ENCODE measurements at places on chromosomes 1 and 21.

DNA sequence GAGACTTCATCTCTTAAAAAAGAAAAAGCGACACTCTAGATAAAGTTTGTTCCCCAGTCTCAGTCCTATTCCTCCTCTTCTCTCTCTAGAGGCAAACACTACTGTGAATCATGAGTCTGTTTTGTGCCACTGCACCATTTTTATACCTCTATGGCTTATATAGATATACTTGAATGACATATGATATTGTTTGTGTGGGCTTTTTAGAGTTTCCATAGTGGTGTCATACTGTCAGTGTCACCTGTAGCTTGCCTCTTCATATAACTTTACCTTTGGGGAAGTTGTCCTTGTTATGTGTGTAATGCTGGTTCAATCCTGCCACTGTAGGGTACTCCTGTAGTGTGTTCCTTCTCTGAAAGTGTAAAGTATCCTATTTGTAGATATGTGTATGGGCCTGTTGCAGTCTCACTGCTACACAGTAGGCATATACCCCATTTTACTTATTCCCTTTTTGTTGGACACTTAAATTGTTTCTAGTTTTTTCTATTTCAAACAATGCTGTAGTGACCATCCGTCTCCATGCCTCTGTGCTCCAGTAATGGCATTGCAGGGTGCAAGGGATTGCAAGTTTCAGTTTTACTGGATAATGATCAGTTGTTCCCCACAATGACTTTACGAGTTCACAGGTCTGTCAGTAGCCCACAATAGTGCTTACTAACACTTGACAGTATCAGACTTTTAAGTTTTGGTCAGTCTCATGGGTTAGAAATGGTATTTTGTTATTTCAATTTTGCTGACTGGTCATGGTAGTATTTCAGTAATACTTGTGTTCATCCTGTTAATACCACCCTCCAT is 2.7 kb downstream of the PRMT2 start:
- no peak for DNase-seq

DNA sequence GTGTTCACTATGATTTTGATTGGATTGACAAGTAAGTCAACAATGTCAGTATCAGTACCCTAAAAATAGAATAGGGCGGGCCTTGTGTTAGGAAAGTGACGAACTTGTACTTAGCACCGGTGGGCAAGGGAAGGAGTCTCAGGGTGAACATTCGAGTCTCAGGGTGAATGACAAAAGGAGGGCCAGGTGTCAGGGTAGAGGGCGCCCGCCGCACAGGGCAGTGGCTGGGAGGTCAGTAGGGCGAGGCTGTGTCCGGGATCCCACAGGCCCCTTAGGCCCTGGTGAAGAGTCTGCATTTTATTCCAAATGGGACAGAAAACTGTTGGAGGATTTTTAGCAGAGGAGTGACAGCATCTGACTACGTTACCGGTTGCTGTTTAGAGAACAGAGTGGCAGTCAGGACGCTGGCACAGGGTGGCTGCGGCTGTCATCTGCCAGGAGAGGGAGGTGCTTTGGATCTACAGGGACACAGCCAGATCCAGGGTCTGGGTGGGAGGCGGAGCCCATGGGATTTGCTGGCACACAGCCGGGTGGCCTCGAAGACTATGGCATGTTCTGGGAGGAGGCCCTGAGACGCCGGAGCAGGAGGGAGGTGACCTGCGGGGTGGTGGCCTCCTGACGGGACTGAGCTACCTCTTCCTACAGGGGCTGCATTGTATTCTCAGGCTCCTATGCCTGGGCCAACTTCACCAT is 11.0 kb downstream of the AGTRAP start:
- no peak for DNase-seq

- DNase-seq: peak; percentile 3
Observed at GRCh38 chr1:90045853-90046563, 51.1 kb downstream of the ZNF326 start.

- no peak for DNase-seq
Observed at GRCh38 chr1:15444468-15445389, 6.5 kb downstream of the CTRC start.

DNA sequence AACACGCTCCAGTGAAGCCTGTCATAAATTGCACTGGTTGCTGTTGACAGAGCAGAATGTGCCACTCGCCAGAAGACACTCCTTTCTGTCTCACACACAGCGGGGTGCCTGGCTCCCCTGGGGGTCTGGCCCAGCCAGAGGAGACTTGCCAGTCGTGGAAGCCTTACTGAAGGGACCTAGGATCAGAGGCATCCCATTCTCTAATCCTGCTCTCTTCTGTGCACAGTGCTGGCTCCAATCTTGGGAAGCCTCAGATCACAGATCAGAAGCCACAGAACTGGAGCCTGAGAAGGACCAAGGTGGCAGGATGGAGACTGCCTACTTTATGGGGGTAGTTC is 1.4 kb downstream of the SLC9A1 start:
- no peak for DNase-seq

GRCh38 chr1:6108937-6109614 is 63.4 kb downstream of the KCNAB2 start:
- peak; percentile 71 for DNase-seq

DNA sequence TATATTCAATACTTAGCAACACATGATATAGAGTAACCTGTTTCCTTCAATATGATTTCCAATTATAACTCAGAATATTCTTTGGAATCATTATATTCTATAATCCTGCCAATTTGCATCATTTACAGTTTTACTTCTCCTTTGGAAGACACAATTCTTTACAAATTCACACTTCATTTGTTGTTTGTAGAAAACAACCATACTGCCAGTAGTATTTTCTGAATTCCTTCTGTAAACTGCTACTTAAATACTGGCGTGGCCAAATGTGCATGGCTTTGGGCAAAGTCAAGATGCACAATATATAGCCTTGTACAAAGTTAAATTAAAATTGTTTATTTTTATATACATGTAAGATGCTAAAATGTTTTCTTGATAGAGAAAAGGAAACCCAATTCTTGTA is 687.1 kb upstream of the NEGR1 start:
- DNase-seq: no peak

- DNase-seq: no peak
Observed at GRCh38 chr1:10714337-10715114, 81.9 kb downstream of the CASZ1 start.

GRCh38 chr1:230174471-230175162 is 107.6 kb downstream of the GALNT2 start:
- no peak for DNase-seq

- DNase-seq: peak; percentile 20
Observed at GRCh38 chr1:169809370-169810095, 14.8 kb upstream of the METTL18 start.

GRCh38 chr1:39850606-39851216 is 32.6 kb downstream of the TRIT1 start:
- no peak for DNase-seq

GRCh38 chr1:29912425-29912824 is 676.1 kb downstream of the PTPRU start:
- DNase-seq: no peak

GRCh38 chr1:181726320-181727012 is 243.1 kb downstream of the CACNA1E start:
- no peak for DNase-seq

- no peak for DNase-seq
Observed at GRCh38 chr1:154199563-154199879, 6.6 kb downstream of the CFAP141 start.

- no peak for DNase-seq
Observed at GRCh38 chr1:174322202-174322862, 125.4 kb upstream of the GPR52 start.

DNA sequence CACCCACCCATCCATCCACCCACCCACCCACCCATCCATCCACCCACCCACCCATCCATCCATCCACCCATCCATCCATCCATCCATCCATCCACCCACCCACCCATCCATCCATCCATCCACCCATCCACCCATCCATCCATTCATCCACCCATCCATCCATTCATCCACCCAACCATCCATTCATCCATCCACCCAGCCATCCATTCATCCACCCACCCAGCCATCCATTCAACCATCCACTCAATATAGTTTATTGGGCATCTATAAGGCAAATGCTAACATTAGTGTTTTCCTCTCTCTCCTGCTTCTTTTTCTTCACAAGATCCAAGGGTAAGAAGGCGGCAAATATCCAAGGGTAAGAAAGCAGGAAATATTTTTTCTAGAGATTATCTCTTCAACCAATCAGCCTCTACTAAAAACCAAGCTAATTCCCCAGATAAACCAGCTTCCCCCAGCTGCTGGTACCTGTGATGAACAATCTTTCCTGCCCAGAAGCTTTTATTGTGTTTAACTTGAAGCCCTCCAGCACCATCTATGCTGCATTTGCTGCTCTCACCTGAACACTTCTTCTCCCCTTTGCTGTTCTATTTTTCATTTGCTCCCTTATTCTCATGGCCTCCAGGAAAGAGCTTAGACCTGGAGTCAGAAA is 22.6 kb upstream of the ATP2B4 start:
- DNase-seq: no peak

DNA sequence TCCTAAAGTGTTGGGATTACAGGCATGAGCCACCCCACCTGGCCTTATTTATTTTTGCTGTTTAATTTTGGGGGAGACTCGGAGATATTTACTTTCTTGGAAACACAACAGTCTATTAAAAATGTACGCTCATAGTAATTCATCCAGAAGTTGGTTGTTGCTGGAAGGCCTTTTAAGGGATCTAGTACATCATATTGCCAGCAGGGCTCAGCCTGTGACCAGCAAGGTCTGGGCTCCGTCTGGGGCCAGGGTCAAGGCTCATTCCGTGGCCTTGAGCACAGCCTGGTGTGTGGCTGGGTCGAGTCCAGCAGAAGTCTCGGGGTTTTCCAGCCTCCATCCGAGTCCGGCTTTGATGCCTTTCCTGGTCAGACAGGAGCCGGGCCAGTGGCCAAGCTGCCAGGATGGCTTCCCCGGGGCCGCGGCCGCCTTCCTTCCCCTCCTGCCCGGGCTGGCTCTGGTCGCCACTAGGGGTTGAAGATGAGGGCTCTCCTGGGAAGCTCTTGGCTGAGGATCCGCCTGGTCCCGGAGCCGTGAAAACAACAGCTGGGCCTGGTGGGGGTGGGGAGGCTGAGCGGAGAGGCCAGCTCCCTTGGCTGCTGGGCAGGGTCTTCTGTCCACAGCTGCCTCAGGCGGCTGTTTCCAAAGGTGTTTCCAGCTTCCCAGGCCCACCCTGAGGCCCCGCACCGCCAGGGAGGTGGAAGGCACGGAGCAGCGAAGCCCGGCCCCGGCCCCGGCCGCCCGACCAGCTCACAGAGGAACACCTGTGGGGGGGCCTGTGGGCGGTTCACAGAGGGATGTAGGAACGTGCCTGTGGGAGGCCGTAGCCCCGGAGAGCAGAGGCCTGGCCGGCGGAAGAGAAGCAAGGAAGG is 5.1 kb upstream of the VWA1 start:
- no peak for DNase-seq

DNA sequence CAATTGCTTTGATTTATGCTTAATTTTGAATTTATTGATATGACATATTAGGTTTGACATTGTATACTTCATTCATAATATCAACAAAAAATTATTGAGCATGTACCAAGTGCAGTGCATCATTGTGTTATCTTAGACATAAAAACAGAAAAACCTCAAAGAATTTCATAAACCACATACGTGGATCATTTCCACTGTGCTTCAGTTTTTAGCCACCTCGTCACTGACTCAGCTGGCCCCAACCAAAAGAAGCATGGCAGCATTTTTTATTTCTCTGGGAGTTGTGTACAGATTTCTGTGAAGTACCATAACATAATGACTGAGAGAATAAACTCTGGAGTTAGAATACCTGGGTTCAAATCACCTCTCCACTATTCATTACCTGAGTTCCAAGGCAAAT is 95.6 kb upstream of the C1orf87 start:
- no peak for DNase-seq

GRCh38 chr1:100542285-100542684 is 4.3 kb downstream of the GPR88 start:
- no peak for DNase-seq

- peak; percentile 84 for DNase-seq
Observed at GRCh38 chr1:243343970-243344937, 88.4 kb downstream of the SDCCAG8 start.
